ENCODE measurements at places on chromosomes 12 and 14.

DNA sequence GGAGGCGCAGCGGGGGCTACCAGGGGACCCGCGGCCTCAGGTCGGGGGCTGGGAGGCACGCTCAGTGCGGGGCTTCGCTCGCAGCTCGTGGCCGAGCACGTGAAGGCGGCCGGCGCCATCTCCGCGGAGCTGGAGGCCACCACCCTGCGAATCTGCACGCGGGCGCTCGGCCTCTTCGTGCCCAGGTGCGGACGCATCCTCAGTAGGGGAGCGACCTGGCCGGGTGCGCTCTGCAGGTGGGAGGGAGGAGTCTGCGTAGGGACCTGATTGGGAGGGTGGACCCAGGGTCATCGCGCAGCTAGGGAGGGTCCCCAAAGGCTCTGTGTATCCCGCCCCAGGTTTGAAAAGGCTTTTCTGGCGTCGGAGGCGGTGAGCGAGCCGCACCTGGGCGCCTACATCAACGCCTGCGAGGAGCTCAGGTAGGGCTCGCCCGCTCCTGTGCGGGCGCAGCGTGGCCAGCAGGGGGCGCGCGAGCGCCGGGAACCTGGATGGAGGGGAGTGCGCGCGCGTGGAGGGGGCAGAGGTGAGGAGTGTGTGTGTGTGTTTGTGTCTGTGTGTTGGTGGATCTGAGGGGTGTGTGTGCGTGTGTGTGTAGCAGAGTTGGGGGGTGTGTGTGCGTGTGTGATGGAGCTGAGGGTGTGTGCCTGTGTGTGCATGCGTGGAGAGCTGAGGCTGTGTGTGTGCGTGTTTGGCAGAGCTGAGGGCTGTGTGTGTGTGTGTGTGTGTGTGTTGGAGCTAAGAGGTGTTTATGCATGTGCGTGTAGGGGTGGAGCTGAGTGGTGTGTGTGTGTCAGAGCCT, 10.3 kb downstream of the EXOC3L4 start:
- DNase-seq = peak; percentile 81

DNA sequence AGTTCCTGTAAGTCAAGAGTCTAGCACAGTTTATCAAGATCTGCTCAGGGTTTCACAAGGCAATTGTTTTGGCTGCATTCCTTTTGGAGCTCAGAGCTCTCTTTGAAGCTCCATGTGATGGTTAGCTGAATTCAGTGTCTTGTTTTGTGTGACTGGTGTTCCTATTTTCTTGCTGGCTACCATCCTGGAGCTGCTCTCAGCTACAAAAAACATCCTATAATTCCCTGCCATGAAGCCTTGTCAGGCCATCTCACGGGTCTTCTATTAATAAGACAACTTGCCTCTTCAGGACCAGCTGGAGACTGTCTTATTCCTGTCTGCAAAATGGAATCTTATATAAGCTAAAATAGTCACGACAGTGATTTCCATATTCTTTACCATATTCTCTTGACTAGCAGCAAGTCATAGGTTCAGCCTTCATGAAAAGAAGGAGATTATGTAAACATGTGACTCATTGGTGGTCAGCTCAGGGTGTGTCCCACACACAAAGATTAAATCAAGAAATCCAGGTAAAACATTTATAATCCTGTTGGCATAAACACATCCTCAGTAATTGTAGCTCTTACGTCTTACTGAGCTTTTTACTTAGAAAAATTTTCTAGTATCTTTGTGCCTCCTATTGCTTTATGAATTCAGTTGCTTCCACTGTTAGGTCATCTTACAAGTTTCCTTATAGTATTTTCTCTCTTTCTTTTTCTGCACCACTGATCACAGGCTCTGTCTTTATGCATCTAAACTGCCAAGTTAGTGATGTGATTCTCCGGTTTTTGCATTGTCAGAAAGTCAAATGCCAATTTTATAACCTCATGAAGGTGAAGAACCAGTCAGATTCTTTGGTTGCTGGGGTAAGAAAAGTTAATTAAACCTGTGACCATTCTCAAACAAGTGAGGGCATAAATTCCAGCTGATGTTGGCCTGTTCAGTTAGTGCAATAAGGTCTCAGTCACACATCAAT, 378.5 kb upstream of the MGAT4C start:
- DNase-seq = no peak

DNA sequence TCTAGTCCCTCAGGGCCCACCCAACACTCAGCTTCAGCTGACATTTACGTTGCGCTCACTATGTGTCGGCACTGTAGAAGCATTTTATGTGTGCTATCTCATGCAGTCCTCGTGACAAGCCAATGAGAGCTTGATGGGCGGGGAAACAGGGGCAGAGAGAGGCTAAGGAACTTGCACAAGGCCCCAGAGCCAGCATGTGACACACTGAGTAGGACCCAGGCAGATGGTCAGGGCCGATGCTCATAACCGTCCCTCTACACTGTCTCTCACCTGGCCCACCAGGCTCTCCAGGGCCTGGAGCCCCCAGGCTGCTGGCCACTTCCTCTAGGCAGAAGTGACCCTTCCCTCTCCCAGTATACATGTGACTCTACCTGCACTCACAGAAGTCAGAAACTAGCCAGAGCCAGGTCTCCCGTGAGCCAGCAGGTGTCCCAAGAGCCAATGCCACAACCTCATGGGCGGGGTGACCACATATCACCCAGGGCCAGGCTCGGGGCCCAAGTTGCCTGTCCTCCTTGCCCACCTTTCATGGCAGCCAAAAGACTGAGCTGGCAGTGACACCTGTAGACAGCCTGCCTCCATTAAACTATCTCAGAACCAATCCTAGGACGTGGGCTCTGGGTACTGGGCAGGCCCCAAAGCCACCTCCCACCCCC, 38.3 kb downstream of the TTC7B start:
- no peak for DNase-seq

- DNase-seq = no peak
Observed at GRCh38 chr14:69291396-69291795, 31.4 kb downstream of the GALNT16 start.

- no peak for DNase-seq
Observed at GRCh38 chr12:2211119-2211518, 158.3 kb downstream of the CACNA1C start.

GRCh38 chr12:124822218-124822617, 41.4 kb downstream of the SCARB1 start:
- no peak for DNase-seq

DNA sequence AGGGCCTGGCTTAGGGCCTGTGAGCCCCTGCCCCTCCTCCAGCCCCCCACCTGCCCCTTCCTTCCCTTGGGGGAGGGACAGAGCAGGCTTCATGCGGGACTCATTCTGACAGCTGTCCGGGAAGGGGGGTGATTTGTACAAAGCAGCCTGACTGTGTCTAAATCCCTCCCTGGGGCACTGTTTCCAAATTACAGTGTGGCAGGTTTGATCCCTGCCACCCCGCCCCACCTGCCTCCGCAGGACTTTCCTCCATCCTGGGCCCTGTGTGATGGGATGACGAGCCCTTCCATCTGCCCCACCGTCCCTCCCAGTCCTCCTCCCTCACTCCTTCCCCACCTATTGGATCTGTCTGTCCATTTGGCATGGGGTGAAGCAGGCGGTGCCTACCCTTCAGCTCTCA, 363.9 kb downstream of the BCL11B start:
- peak; percentile 34 for DNase-seq

- DNase-seq = no peak
Observed at GRCh38 chr12:94560431-94561221, 89.7 kb downstream of the TMCC3 start.
